ENCODE measurements at places on chromosomes 7 and 10.

GRCh38 chr10:23459308-23459939, 20.5 kb downstream of the OTUD1 start:
- no peak for DNase-seq

DNA sequence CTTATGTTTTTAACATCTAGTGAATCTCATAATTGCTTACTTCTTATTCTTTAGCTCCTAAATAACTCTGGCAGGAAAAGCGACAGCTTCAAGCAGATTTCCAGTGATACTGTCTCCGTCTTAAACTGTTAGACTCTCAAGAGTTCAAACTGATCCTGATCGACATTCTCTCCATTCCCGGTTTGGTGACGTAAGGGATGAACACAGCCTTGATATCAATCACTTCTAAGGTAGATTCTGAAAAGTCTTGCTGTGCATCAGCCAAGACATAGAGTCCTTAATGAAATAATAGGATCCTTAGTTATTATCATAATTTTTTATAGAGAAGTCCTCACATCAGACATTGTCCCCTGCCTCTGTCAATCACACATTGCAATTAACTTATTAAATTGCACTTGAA, 534.6 kb downstream of the TFEC start:
- no peak for DNase-seq

DNA sequence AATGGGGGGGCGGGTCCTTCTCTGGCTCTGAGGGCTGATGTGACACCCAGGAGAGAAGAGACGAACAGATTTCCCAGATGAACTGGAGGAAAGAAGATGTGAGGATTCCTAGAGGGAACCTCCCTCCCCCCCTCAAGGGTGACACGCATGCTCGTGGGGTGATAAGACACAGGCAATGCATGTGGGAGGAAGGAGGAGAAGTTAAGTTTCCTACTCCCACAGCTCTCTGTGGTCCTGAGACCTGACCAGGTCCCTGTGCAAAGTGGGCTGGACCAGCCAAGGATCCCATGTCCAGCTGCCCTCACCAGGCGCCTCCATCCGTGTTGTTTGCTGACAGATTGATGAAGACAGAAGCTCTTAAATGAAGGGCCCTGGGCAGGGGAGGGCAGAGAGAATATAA, 112.6 kb downstream of the SH3PXD2A start:
- no peak for DNase-seq

DNA sequence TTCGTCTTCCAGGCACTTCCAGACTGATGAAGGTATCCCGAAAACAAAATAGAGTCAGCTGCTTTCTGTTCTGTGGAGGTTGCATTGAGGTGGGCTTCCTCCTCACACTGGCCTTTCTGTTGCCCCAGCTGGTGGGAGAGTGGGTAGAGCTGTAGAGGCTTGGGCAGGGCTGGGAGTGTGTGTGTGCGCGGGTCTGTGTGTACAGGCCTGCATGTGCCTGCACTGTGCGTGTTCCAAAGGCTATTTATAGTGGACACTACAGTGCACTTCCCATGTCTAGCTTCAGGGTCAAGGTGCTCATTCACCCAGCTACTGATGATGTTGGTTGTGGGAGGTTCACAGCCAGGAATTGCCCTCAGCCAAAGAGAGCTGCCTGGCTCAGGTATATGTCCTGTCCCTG, 260.1 kb upstream of the HABP2 start:
- DNase-seq: no peak

- DNase-seq: no peak
Observed at GRCh38 chr7:105267244-105267643, 121.5 kb downstream of the SRPK2 start.

- DNase-seq: no peak
Observed at GRCh38 chr10:93290661-93291354, 191.3 kb downstream of the MYOF start.

DNA sequence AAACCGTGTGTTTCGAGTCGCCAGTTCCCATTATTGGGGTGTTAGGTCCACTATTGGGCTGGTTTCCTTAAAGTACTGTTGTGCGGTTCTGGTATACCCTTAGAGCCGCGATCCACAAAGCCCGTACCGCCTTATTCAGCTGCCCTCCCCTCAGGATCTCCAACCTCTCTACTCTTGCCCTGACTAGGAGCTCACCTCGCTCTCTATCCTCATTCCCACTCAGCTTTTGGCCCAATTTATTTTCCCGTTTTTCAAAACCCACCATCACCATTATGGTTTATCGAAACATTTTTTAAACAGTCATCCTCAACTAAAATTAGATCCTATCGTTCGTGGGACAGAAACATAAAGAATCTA, 461 bp upstream of the ETV1 start:
- no peak for DNase-seq

DNA sequence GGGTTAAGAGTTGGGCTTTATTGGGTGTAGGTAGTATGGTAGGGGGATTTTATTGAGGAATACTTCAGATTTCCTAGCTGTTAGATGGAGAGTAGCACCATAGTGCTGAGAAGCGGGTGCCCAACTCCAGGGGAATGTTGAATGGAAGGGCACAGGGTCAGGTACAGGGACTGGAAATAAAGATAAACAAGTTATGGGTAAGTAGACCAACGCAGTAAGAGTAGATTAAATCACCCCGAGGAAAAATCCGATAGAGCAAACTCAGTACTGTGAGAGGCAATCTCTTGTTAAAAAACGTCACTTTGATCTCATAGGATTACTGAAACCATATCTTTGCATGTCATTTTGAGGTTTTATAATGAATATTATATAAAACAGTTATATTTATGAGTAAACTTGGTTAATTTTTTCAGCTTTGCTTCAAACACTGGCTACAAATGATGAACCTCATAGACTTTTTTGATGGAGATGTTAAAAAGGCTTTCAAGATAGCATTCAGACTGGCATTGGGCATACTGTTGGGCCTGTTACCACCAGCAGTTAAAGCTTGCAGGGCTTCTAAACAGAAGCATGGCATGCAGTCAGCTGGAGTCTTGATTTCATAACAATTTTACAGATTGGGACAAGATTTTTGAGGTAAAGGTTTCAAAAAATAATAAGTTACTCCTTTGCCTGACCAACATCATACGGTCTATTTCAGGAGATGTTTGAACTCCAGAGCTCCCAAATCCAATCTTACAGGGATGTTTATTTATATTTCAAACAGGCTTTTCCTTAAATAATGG, 7.1 kb downstream of the AHR start:
- DNase-seq: no peak
